ENCODE measurements at places on chromosomes 7 and 10. TPM values are rescaled to one million over a fixed set of nuclear protein-coding genes. Genes with fewer than 3 reads are reported as not detected.

The NME8 gene
- total RNA-seq = 0.14 TPM

The NRG3 gene
- 3.9 TPM for total RNA-seq

The ZNF365 gene
- 0.35 TPM for total RNA-seq

GRCh38 chr7:38330861-38331621, 57.6 kb upstream of the TARP start:
- H3K36me3 ChIP-seq = no peaks in the 10 kb centered on the region
- no peaks in the 10 kb centered on the region for H3K27me3 ChIP-seq
- H3K4me1 ChIP-seq = peaks cover 29% of the 10 kb centered on the region

DNA sequence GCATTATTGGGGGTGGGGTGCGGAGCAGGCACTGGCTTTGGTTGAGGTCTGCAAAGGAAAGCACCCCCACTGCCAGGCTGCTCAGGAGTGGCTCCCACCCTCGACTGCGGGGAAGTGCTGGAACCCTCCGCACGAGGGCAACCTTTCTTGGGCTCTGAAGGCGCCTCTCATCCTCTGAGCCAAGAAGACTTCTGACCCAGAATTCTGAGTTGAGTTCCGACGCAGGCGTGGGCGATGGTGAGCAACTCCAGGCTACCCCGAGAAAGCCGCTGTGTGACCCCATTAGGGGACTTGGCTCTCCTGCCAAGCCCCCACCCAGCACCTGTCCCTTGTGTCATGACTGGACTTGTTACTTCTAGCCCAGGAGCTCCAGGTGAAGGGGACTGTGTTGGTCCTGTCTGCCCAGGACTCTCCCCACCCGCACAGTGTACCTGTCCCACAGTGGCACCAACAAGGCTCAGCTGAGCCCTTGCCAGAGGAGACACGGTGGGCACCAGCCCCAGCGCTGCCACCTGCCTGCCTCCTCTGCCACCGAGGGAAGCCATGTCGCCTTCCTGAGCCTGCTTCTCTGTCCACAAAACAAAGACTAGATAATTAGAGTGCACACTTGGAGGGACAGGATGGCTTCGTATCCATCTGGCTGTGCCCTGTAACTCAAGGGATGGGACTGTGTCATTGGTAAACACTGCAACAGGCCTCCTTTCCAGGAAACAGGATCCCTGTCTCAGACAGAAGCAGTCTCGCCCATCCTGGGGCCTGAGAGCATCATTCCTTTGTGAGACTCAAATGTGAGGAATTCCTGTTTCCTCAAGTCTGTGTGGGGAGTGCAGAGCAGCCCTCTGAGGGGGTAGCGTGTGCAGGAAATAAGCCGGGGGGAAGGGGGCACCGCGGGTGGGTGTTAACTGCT, 128.8 kb downstream of the LHPP start:
- H3K27ac ChIP-seq = no peak overlapping the region
- no peaks in the 10 kb centered on the region for H3K27me3 ChIP-seq
- no peaks in the 10 kb centered on the region for H3K4me1 ChIP-seq
- DNase-seq = no peak
- no peak overlapping the region for H3K4me3 ChIP-seq

- no peak overlapping the region for H3K27ac ChIP-seq
- DNase-seq = no peak
- H3K27me3 ChIP-seq = no peaks in the 10 kb centered on the region
- H3K4me1 ChIP-seq = no peaks in the 10 kb centered on the region
Observed at GRCh38 chr7:50212666-50213621, 91.6 kb upstream of the IKZF1 start.

DNA sequence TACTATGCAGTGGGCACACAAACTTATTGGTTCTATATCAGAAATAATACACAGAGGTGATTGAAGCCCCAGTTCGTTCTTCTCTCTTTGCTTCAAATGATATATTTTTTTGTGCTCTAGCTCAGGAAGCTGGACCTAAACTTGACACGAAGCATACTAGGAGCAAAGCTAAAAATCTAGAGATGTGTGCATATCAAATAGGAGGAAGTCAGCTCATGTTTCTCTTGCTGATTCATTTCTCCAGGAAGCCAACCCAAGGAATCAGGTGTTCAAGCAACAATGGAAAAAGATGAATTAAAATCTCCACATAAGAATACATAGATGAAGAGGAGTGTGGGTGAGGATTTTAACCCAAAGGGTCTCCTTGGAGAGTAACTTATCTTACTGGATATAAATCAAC, 432.5 kb downstream of the KCNMA1 start:
- no peaks in the 10 kb centered on the region for H3K36me3 ChIP-seq
- DNase-seq = no peak
- no peaks in the 10 kb centered on the region for H3K27me3 ChIP-seq
- peaks cover 11% of the 10 kb centered on the region for H3K4me1 ChIP-seq
